ENCODE measurements at places on chromosomes 4 and X. TPM values are rescaled to one million over a fixed set of nuclear protein-coding genes. Genes with fewer than 3 reads are reported as not detected.

DNA sequence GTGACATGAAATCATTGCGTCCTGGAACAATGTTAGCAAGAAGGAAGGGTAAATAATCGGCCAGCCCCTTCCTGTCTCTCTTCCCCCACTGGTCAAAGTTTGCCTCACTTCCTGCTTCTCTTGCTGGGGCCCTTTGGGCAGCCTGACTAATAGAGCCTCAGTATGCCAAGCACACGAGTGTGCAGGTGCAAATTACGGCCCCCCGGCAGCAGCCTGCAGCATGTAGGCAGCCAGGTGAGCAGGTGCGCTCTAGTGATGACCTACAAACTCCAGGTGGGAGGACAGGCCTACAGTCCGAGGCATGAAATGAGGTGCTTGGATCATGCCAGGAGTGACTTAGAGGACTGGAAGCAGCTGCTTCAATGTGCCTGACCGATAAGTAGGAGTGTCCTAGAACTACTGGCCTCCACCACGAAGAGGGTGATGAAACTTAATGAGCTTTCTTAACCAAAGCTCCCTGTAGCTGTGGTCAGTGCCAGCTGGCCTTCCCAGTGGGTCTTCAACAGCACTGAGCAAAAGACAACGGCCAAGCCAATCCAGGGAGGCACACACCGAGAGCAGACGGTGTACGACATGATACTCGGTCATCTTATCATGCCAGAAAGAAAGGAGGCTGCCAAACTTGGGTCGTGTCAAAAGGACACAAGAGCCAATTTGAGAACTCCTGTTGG is 26.1 kb upstream of the FAT1 start:
- no peaks in the 10 kb centered on the region for H3K27me3 ChIP-seq
- H3K4me3 ChIP-seq, result no peak overlapping the region
- no peak for DNase-seq

GRCh38 chr4:7928711-7929110 is 10.9 kb downstream of the AFAP1 start:
- H3K4me3 ChIP-seq, result no peak overlapping the region
- H3K27ac ChIP-seq, result no peak overlapping the region
- H3K4me1 ChIP-seq, result no peaks in the 10 kb centered on the region
- H3K36me3 ChIP-seq, result no peaks in the 10 kb centered on the region
- no peak for DNase-seq
- no peaks in the 10 kb centered on the region for H3K27me3 ChIP-seq

ARHGAP36 gene
- polyA plus RNA-seq, result not detected

- no peaks in the 10 kb centered on the region for H3K4me1 ChIP-seq
- no peak for DNase-seq
- H3K36me3 ChIP-seq, result no peaks in the 10 kb centered on the region
- H3K4me3 ChIP-seq, result no peak overlapping the region
Measured at GRCh38 chrX:44043496-44043895, 70.3 kb upstream of the NDP start.

DNA sequence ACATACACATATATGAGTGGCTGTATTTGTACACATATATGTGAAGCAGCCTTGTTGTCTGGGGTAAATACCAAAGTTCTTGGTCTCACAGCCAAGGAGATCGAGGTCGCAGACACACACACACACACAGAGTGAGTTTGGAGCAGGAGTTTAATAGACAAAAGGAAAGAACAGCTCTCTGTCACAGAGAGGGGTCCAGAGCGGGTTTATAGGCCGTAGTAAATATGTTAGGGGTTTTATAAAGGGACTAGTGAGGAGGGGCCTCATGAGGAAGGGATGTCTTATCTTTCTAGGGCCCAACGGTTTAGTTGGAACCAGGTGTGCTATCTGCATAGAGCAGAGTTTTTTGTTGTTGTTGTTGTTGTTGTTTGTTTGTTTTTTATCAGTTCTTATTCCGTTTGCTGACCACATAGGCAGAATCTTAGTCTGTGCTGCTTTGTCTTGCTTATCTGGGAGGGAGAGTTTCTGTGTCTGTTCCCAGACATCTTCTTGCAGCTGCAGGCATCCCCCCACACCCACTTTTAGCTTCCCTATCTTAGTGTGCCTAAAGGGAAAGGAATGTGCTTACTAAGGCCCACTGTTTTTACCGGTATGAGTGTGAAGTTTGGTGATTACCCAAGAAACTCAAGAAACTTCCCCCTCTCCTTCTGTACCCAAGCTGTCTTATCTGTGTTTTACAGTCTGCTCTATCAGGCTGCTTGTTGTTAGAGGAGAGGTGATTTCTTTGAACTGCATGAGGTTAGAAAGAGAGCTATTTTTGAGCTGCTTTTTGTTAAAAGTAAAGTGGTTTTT is 91.9 kb downstream of the TENT5D start:
- no peaks in the 10 kb centered on the region for H3K27me3 ChIP-seq
- no peaks in the 10 kb centered on the region for H3K36me3 ChIP-seq
- DNase-seq, result no peak
- H3K4me3 ChIP-seq, result no peak overlapping the region
- H3K27ac ChIP-seq, result no peak overlapping the region
- no peaks in the 10 kb centered on the region for H3K4me1 ChIP-seq

GRCh38 chrX:6961286-6962005 is 186.1 kb upstream of the STS start:
- no peak overlapping the region for H3K27ac ChIP-seq
- H3K4me3 ChIP-seq, result no peak overlapping the region
- no peaks in the 10 kb centered on the region for H3K4me1 ChIP-seq
- DNase-seq, result no peak
- H3K36me3 ChIP-seq, result no peaks in the 10 kb centered on the region
- H3K27me3 ChIP-seq, result no peaks in the 10 kb centered on the region

LIMCH1 gene
- not detected for polyA plus RNA-seq

GRCh38 chrX:27583976-27584375 is 6.2 kb upstream of the DCAF8L2 start:
- H3K36me3 ChIP-seq, result no peaks in the 10 kb centered on the region
- H3K4me3 ChIP-seq, result no peak overlapping the region
- no peaks in the 10 kb centered on the region for H3K4me1 ChIP-seq
- no peak for DNase-seq
- H3K27me3 ChIP-seq, result no peaks in the 10 kb centered on the region

DNA sequence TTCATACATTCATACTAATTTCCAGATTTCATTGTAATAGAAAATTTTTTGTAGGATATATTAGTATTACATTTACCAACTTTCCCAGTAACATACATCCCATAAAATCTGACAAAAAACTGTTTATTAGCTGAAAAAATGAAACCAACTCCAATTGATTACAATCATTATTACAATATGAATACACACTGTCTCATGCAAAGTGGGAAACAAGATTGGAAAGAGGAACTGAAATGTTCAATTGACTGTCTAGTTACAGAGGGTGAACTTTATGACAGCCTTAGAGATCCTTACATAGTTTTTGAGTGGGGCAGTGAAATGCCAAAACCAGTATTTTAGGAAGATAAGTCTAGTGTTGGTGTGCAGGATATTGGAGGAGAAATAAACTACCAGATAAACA is 2.3 kb upstream of the AMBN start:
- no peaks in the 10 kb centered on the region for H3K36me3 ChIP-seq
- H3K27ac ChIP-seq, result no peak overlapping the region
- no peaks in the 10 kb centered on the region for H3K27me3 ChIP-seq
- no peaks in the 10 kb centered on the region for H3K4me1 ChIP-seq
- H3K4me3 ChIP-seq, result no peak overlapping the region
- no peak for DNase-seq

- H3K4me3 ChIP-seq, result no peak overlapping the region
- H3K36me3 ChIP-seq, result no peaks in the 10 kb centered on the region
- no peaks in the 10 kb centered on the region for H3K4me1 ChIP-seq
- H3K27ac ChIP-seq, result no peak overlapping the region
- no peaks in the 10 kb centered on the region for H3K27me3 ChIP-seq
Measured at GRCh38 chr4:125590158-125590557, 275.4 kb downstream of the FAT4 start.

DNA sequence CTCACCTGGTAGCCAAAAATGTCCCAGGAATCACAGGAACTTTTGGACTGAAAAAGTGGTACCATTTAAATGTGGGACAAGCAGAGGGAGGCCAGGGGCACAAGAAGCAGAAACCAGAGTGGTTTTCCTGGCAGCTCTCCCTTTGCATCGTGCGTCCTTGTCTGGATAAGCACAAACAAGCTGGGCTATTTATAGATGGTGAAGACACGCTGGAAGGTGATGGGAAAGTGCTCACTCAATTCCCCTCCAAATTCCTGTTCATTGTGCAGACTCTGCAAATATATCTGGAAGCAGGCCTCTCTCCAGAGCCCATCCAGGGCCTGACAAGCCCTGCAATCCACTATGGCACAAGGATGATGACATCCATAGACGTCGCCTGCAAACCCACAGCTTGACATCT is 63.6 kb upstream of the MAP3K15 start:
- no peak for DNase-seq
- H3K27ac ChIP-seq, result no peak overlapping the region
- H3K36me3 ChIP-seq, result peaks cover 44% of the 10 kb centered on the region
- H3K4me1 ChIP-seq, result no peaks in the 10 kb centered on the region

GRCh38 chr4:36979533-36979932 is 265.0 kb upstream of the NWD2 start:
- no peak overlapping the region for H3K27ac ChIP-seq
- H3K4me1 ChIP-seq, result no peaks in the 10 kb centered on the region
- no peak for DNase-seq
- H3K36me3 ChIP-seq, result no peaks in the 10 kb centered on the region

DNA sequence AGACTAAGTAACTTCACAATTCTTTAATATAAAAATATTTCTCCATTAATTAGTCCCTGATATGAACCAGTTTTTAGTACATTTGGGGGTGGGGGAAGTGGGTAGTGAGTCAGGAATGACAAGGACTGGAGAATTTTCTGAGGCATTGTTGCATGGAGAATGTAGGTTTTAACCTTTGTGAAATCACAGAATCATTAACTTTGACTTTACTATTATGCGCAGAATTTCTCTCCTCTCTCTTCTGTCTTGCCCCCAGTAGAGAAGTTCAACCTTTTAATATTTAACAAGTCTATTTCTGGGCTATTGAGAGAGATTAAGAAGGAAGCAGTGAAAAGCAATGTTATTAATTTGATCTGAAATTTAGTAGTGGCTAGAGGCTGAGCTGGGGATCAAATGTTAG is 597.0 kb downstream of the PCDH18 start:
- H3K27ac ChIP-seq, result no peak overlapping the region
- no peaks in the 10 kb centered on the region for H3K36me3 ChIP-seq
- H3K27me3 ChIP-seq, result no peaks in the 10 kb centered on the region

MXRA5 gene
- not detected for polyA plus RNA-seq

DNA sequence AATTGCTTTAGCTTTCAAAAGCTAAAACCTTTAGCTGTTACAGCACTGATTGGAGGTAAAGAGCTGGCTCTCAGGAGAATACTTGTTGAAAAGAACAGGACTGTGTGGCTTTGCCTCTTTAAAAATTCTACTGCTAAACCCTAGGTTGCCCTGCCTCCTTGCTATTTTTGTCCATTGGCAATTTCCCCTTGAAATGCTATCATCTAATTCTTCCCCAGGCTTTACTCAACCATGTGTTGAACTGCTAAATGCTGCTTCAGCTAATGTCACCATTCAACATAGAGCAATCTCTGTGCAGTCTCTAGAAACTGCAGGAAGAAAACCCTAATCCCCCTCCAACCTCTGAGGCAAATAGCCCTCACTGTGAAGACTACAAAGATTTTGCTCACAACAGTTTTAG is 203.7 kb upstream of the ARX start:
- H3K4me1 ChIP-seq, result no peaks in the 10 kb centered on the region
- no peaks in the 10 kb centered on the region for H3K27me3 ChIP-seq
- H3K4me3 ChIP-seq, result no peak overlapping the region
- no peaks in the 10 kb centered on the region for H3K36me3 ChIP-seq
- H3K27ac ChIP-seq, result no peak overlapping the region

- no peak for DNase-seq
- no peak overlapping the region for H3K4me3 ChIP-seq
- H3K27ac ChIP-seq, result no peak overlapping the region
Measured at GRCh38 chr4:48259748-48260147, 9.9 kb downstream of the TEC start.

DNA sequence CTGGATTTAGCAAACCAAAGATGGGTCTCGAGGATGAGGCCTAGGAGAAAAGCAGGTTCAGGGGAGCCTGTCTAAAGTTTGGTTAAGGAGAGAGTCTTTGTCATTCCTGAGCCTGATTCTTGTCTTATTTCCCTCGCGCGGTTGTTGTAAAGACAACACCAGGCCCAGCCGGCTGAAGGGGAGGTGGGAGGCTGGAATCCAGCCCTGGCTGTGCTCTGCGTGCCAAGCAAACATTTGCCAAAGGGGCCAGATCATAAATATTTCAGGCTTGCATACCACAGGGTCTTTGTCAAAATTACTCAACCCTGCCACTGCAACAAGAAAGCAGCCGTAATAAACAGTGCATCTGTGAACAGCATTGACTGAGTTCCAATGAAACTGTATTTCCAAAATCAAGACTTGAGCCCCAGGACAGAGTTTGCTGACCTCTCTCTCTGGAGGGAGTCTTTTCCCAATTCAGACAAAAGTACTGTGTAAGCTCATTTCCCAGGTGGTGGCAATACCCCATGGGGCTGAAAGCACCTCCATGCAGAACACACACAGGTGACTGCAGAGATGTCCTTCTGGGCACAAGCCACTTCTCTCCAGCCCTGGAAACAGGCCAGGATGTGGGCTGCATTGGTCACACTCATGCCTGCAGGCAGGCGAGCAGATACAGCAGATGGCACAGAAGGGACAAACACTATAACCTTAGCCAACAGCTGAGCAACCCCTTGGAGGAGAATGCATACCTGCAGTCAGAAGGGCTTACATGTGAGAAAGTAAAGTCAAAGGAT is 320.3 kb downstream of the STK32B start:
- H3K27me3 ChIP-seq, result no peaks in the 10 kb centered on the region
- no peaks in the 10 kb centered on the region for H3K36me3 ChIP-seq
- H3K4me3 ChIP-seq, result no peak overlapping the region
- H3K4me1 ChIP-seq, result no peaks in the 10 kb centered on the region
- no peak for DNase-seq

GRCh38 chr4:45033676-45034419 is 307.5 kb upstream of the GNPDA2 start:
- no peaks in the 10 kb centered on the region for H3K36me3 ChIP-seq
- no peak for DNase-seq
- H3K4me3 ChIP-seq, result no peak overlapping the region
- H3K4me1 ChIP-seq, result no peaks in the 10 kb centered on the region
- H3K27ac ChIP-seq, result no peak overlapping the region
- H3K27me3 ChIP-seq, result no peaks in the 10 kb centered on the region

TRIM61 gene
- polyA plus RNA-seq, result 0.41 TPM

SMIM10 gene
- polyA plus RNA-seq, result not detected

DNA sequence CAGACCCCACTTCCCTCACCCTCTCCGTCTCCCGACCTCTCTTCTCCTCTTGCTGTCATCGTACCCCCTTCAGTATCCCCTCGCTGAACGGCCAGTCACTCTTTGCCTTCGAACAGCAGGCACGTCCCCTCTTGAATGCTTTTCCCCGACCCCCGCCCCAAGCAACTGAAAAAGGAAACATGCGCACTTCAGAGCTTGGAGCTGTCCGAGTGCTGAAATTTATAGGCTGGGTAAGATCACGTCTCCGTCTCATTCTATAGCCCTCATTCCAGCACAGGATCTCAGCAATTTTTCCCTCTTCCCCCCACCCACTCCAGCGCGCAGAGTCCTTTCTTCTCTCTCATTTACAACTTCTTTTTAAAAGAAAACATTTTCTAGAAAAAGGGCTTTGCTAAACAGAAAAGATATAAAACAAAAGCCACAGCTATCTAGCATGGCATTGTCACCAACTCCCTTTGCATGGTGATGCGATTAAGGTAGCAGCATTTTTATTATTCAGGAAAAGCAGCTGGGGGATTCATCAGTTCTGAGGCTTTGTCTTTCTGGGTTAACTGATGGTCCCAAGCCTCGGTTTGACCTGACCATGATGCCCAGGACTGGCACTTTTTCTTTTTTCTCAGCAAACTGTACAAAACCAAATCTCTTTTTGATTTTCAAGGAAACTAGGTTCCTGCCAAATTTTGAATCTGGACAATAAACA is at the start of gene GLRA2:
GLRA2 (plus strand) TSS at position 247 of the 700 bp plus-strand sequence. CDS start 522 bp downstream, outside the sequence.
- H3K27me3 ChIP-seq, result no peaks in the 10 kb centered on the region
- H3K36me3 ChIP-seq, result no peaks in the 10 kb centered on the region
- no peak within 1 kb of the TSS for H3K4me3 ChIP-seq
- no peak for DNase-seq
- no peaks in the 10 kb centered on the region for H3K4me1 ChIP-seq
